ENCODE measurements at places on chromosomes 2 and 18.

DNA sequence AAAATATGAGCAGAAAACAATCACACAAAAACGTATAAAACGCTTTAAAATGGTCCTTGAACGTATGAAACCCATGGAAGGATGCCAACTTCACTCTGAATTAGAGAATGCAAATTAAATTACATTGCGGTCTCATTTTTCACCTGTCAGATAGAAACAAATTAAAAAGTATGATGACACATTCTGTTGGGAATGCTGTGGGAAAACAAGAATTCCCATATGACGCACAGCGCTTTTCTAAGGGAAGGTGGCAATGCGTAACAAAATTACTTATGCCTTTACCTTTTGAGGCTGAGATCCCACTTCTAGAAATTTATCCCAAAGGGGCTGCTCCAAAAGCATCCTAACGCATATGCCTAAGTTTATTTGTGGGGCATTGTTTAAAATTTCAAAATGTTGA lies 3.8 kb upstream of the RPS7 start:
- no peak for DNase-seq

- no peak for DNase-seq
Measured at GRCh38 chr2:128832946-128833663, 514.4 kb upstream of the HS6ST1 start.

GRCh38 chr2:159944874-159945273 lies 117.5 kb downstream of the PLA2R1 start:
- no peak for DNase-seq

- DNase-seq, result no peak
Measured at GRCh38 chr2:44136252-44136651, 32.4 kb upstream of the PPM1B start.

- DNase-seq, result peak; percentile 80
Measured at GRCh38 chr2:202375609-202376408, at the start of gene BMPR2. Gene BMPR2 (plus strand): TSS chr2:202376327. CDS start chr2:202377475, 1,148 bp downstream.

DNA sequence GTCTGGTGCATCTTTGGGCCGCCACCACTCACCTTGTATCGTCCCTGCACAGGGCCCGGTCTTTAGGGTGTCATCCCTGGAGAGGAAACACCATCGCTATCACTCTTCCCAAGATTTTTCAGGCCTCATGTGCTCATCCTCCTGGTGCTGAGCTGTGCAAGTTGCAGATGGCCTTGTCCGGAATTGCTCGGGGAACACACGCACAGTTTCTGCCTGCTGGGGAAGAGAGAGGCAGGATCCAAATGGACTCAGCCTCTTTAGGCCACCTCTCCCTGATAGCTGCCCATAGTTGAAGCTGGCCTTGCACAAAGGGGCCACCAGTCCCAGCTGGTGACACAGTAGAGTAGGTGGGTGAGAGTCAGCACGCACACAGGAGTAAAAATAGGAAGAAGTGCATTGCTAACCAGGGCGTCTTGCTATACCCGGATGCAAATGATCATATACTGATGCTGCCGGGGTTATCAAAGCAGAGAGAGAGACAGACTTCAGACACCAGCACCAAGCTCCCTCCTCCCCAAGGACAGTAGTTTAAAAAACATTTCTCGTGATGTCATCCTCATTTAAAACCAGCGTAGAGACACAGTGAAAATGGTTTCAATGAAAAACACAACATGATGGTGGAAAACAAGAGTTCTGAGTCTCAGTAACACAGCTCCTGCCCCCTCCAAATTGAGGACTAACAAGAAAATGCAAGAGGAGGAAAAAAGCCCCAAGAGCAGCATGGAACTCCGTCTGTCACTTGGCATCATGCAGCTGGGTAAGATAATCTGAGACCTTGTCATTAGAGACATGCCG lies 147.5 kb upstream of the NCK2 start:
- no peak for DNase-seq

DNA sequence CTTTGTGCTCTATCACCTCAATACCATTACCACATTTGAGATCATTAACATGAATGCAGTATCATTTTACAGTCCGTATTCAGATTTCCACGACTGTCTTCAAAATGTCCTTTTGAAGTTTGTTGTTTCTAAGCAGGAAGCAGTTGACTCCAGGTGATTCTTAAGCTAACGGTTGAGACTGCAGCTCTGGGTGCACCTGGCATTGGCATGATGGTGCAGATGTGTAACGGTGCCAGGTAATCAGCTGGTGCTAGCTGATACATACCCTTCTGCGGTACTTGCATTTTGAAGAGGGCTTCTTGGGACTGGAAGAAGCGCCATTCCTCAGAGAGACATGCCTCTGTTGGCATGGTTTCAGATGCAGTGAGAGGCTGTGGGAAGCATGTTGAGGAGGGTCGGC lies 19.5 kb downstream of the SIGLEC15 start:
- no peak for DNase-seq

GRCh38 chr2:40165509-40165844 lies 286.4 kb downstream of the SLC8A1 start:
- no peak for DNase-seq

GRCh38 chr2:219475697-219476651 lies 22.7 kb upstream of the GMPPA start:
- peak; percentile 49 for DNase-seq

DNA sequence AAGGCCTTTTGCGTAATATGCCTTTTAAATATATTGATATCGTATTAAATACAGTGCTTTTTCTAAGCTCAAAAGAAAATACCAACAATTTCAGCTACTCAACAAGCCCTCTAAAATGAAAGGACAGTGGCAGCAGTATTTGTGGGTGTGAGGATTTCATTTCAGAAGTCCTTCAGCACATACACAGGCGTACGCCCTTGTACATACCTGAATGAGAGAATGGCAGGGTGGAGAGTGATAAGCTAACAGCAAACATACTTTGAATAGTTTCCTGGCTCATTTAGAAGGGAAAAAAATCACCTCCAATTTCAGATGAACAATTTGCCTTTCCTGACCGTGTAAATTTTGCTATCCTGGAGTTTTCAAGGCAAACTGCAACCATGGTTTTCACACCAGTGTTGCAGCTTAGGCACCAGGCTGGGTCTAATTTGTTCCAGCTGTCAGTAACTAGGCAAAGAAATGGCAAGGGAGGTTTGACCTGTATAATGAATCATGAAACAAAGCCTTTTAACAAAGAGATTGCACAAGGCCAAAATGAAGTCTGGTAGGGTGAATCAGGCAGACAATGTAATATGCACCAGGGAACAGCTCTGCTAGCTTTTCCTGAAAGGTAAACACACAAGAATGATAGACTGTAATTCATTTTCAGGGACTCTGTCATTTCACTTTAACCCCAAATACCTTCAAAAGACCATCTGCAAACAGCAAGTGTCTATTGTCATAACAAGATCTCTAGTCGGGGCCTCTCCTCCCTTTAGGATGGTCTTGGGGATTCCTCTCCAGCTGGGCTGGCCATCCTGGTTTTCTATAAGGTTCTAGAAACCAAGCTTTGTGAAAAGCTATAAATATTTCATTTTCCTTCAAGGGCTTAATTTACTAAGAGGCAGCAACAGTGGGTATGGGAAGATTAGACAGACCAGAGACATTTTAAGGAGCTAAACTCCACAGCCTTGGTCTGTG lies 11.5 kb downstream of the ANKRD29 start:
- no peak for DNase-seq

DNA sequence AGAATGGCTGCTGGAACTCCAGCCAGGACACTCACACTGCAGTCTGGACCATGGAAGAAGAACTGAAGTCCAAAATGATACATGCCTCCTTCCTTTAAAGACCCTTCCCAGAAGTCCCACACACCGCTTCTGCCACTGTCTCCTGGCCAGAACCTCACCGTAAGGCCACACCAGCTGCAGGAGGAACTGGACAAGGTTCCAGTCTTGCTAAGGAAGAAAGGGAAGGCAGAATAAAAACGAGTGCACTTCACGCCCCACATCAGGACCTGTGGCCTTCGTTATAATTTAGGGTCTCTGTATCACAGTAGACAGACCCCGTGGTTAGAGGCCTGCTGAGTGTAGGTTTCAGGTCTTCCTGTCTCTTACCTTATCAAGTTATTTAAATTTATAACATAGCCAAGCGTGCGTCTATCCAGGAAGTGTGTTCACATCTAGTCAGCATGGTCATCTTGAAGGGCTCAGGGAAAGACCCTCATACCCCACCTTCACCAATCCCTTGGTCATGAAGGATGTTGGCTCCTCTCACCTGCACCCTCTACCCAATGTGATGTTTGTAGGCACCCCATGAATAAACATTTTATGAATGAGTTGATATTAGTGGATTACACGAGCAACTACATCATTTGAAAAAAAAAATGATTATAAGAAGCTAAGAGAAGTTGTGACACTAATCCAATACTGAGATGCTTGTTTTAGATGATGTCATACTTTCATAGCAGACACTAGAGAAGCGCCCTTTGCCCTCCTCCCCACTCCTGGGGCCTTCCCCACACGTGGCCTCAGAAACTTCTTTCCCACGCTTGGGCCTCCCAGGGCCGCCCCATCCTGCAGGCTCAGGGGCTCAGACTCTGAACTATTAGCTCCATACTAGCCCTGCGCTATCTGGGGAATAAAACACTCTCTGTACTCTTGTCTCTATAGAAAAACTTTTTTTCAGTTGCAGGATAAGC lies 157.6 kb downstream of the FAM210A start:
- DNase-seq, result no peak

DNA sequence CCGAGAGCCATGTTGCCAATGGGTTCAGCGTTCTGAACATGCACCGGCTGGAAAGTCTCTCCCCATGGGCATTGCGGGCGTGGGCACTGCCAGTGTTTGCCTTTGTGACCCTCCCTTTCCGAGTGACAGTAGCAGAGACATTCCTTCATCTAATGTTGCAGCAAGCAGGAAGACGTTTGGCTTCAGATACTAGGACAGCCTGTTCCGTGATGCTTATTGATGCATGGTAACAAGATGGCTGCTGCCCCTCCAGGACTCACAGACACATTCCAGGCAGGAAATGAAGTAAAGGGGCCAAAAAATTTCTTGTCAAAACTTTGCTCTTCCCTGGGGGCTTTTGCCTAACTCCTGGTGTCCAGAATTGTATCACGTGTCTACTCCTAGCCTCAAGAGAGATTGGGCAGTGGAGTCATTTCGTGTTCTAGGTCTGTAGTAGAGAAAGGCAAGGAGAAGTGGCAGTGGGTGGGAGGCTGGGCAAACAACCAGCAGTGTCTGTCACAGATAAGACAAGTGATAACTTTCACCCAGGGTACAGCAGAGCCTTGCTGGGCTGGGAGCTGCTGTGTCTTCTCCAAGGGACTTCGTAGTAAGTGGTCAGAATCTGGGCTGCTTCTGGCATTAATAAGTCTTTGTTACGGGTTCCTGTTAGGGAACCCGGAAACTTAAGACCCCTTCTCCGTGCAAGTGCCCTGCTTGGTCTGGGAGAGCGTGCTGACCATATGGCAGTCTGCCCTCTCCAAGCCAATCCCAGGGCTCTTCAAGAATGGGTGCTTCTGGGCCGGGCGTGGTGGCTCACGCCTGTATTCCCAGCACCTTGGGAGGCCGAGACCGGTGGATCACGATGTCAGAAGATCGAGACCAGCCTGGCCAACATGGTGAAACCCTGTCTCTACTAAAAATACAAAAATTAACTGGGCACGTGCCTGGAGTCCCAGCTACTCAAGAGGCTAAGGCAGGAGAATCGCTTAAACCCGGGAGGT lies 93.5 kb downstream of the TFCP2L1 start:
- DNase-seq, result no peak

- no peak for DNase-seq
Measured at GRCh38 chr2:89845532-89845931, 1154.1 kb downstream of the RPIA start.

DNA sequence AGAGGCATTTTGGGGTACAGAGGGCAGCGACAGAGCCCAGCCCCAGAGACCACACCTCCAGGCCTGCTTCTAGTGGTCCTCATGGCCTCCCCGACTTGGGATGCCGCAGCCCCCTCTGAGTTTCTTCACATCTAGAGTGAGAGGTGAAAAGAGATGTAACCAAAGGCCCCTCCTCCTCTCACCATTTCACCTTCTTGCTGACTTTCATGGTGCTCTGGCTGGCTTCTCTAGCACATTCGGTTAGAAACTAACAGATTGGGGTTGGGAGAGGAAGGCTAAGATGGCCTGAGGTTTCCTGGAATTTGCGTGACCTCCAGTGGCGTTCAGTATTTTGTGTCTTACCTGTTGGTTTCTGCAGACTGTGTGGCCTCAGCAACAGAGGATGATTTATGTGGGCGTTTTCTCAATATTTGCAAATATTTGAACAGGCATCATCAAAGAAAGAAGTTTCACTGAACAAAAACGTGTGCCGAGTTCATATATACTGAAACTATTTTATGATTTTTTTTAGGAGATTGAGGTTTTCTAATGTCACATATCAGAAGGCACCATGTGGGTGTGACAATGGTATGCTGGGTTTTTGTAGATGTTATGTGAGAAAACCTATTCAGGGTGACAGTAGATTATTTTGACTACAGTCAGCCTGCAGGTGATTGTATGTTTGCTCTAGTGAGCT lies 69.9 kb upstream of the BCL2L11 start:
- no peak for DNase-seq

DNA sequence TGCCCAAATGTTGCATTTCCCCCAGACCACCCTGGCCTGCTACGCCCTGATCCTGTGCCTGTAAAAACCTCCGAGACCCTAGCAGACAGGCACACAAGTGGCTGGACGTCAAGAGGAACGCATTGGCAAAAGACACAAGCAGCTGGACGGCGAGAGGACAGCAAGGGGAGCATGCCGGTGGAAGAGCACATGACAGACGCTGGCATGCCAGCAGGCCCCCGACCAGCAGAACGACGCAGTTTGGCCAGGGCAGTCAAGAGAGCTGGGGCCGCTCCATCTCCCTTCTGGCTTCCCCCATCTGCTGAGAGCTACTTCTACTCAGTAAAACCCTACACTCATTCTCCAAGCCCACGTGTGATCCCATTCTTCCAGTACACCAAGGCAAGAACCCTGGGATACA lies 42.1 kb downstream of the SAP130 start:
- DNase-seq, result no peak

GRCh38 chr2:170380267-170380666 lies 202.3 kb downstream of the MYO3B start:
- DNase-seq, result no peak

DNA sequence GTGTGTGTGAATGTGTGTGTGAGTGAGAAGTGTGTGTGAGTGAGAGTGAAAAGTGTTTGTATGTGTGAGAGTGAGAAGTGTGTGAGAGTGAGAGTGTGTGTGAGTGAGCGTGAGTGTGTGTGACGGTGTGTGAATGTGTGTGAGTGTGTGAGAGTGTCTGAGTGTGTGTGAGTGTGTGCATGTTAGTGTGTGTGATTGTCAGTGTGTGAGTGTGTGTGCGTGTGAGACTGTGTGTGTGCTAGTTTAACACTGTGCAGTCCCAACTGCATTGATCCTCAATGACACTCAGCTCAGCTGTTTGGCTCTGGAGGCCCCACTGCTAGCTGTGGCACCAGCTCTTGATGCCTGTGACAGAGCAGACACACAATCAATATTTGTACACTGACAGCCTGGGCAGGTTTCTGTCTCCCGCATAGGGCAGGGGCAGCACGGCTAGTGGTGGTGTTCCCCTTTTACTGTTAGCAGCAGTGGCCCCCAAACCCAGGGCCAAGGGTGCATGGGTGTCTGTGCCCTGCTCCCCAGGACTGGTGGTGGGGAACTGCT lies 135.0 kb downstream of the INHBB start:
- DNase-seq, result no peak

DNA sequence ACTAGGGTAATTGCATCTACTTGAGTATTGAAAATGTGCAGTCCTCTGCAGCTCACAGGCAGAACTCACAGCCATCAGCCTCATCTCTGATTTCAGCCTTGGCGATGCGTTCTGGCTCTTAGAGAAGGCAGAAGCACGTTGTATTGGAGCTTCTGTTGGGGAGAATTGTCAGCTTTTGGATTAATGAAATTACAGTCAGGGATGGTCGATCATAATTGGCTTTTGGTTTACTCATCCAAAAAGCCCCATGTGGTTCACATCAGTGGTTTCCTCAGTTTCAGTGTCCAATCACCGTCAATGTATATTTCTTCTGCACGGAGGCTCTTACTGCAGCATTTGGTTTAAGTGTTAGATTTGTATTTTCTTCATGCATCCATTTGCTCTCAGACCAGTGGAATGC lies 218.5 kb upstream of the SOX11 start:
- DNase-seq, result no peak
